ENCODE measurements at places on chromosomes 11 and 22.

DNA sequence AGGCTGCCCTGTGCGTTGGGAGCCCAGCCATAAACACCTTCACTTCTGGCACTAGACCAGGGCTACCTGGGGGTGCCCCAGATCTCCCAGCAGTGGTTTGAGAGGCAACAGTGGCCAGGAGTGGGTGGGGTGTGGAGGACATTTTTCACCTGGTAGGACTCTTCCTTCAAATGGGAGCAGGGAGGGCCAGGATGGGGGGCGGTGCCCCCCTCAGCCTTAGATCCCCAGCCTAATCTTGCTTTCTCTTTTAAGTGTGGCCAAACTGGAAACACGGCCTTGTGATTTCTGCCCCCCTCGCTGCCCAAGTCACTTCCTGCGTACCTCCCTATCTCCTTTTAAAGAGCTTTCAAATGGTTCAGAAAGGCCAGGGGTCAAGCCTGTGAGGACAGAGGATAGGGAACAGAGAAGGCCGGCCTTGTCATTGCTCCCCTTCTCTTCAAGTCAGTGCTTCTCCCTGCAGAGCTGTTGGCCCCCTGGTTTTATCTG, 800 bp downstream of the KCNJ5 start:
- DNase-seq, result no peak

DNA sequence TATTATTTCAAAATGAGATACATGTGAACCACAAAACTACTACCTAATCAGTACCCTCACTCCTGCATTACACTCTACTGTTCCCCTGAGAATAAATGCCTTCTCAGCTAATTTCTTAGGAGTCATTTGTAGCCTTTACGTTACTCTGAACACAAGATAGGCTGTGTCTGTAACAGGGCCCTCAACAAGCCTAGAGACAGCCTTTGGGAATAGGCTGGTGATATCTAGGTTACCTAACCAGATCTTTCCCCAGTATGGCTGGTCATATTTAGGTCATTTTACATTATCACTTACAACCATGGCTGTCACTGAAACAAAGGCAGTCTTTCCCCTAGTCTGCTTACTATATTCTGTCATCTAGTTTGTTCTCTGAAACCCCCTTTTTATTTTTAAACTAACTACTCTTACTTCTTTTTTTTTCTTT, 14.2 kb downstream of the ATM start:
- no peak for DNase-seq

- DNase-seq, result no peak
Observed at GRCh38 chr11:65595543-65596281, at the start of gene KCNK7. TSS of gene KCNK7 (minus strand) at chr11:65595800. CDS start at chr11:65595772, 28 bp downstream.

- no peak for DNase-seq
Observed at GRCh38 chr11:131422029-131422428, 51.6 kb downstream of the NTM start.

DNA sequence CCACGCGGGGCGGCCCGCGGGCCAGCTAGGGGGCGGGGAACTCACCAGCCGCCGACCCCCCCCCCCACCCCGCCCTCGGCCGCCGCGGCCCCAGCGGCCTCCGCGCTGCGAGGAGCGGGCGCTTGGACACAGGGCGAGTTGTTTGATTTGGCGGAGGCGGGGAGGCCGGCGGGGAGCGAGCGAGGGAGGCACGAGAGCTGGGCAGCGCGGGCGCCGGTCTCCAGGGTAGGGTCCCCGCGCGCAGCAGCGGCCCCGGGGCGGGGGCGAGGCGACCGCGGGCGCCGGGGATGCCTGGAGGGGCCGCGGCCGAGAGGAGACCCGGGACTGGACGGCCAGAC, 64.4 kb downstream of the NAV2 start:
- peak; percentile 35 for DNase-seq

DNA sequence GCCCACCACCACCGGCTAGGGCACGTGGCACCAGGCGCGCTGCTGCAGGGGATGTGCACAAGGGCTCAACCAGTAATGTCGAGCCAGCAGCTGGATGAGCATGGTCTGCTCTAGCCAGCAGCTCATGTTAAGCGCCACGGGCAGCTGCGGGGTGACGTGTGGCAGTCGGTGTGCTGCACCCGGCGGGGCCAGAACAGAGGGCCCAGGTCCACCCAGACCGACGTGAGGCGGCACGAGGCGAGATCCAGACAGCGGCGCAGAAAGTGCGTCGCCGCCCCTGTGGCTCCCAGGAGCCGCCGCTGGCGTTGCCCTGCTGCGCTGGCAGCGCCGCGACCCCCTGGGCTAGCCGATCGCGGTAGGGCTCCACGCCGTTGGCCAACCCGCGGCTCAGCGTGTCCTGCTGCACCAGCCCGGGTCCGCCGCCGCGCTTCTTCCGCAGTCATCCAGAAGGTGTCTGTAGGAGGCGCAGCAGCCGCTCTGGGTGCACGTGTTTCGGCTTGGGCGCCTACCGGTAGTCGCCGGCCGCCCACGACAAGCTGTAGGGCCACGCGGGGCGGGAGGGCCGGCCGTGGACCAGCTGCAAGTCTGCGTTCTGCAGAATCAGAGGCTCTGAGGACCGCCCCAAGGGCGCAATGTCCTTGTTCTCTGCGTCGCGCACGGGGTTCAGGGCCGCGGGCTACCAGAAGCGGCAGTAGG, 4.6 kb upstream of the GALR3 start:
- peak; percentile 62 for DNase-seq

DNA sequence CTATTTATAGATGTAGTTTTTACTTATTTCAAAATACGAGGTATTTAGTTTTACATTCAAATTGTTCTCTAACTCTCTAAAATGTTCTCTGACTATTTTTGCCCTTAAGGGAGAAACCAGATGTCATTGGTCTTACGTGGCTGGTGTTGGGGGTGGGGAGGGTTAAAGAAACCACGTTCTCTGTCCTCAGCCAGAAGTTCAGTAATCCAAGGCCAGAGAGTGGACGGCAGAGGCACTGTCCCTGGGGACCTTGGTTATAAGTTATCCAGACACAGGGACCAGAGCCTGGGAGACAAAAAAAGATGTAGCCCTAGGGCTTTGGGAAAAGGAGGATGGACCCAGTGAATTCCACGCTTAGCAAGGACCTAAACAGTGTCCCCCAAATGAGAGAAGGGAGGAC, 706 bp upstream of the OR51E1 start:
- no peak for DNase-seq

DNA sequence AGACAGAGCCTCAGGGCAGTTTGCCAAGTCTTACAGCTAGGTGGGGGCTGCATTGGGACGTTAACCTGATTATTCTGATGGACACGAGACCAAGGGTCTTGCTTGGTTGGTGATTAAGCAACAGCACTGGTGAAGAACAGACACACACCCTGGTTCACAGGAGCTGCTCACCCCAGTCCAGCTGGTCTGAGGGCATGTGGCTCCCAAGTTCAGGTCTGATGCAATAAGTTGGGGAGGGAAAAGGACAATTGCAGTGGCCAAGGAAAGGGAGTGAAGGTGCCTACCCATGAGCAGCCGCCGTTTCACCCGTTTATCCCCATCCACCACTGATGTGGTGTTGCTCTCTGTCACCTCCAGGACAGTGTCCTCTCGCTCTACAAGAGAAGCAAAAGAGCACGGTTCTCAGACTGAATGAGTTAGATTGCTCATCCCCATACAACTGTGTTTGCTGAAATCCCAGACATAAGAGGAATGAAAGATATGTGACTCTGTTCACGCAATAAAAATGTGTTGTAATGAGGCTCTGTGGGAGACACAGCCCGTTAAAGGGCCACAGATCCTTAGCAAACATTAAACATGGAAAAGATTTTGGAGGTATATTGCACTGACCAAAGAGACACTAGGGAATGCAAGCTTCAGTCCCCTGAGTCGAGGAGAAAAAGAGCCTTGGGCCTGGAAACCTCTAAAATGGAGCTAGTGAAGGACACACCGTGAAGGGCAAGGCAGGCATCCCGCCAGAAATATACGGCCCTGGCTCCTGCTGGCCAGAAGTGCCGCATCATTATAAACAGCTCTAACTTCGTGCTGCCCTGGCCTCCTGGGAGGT, 25.6 kb downstream of the SCUBE2 start:
- DNase-seq, result no peak

GRCh38 chr11:4191031-4191571, 96.5 kb downstream of the RRM1 start:
- DNase-seq, result no peak
